GM20000 (cell line): ENCODE measurements at places on chromosomes 6 and 20.

DNA sequence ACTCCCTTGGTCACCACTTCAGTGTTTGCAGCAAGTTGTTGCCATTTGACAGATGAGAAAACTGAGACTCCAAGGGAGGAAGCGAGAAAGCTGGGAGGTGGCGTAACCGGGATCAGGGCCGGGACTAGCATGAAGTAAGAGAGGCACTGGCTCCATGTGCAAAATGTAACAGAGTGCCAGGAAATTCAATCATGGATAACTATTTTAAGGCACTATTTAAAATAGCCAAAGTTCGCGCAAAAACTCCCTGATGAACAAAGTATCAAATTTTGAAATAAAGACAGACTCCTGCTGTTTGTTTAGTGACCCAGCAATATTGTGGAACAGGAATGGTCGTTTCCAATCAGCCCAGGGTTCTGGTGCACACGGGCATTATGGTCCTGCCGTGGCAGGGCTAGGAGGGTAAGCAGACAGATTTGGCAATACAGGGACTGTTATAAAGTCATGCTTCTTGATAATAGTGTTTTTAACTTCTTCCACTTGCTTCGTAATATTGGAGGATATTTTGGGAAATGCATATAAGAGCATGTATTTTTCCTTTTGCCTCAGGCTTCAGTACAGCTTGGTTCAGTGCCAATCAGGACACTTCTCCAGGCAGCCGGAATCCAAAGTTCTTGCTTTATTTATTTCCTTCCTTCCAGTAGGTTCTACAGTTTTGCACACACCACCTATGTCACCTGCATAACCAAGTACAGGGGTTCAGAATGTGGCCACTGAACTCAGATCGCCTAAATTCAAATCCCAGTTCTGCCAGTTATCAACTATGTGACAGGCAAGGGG, 141.6 kb downstream of the EYA2 start:
- DNase-seq: no peak

DNA sequence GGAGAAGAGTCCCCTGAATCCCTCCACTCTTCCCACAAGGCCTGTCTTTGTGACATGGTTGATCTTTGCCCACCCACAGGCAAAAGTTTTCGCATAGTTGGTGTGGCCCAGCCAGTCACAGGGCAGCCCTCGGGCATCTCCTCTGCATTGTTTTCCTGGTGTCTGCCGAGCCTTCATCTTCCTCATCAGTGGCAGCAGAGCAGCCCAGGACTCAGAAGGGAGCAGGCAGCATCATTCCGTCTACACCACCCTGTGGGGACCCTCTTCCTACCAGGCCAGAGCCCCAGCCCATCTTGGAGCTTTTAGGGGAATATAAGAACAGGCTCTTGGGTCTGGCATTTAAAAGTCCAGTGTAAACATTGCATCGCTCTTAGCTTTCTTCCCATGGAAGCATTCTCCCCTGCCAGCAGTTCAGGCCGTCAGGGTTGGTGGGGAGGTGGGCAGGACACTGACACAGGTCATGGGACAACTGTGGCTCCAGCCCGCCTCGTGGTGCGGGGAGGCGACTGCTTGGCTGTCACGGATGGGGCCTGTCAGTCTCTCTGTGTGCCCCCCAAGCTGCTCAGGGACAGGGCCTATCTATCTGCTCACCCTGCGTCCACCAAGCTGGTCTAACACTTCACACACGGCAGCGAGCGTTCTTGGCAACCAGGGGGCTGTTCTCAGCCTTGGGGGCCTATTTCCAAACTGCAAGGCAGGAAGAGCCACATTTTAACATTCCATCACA, 38.3 kb downstream of the PDRG1 start:
- DNase-seq: no peak

- DNase-seq: no peak
Observed at GRCh38 chr6:36071281-36071680, 43.7 kb downstream of the MAPK14 start.

DNA sequence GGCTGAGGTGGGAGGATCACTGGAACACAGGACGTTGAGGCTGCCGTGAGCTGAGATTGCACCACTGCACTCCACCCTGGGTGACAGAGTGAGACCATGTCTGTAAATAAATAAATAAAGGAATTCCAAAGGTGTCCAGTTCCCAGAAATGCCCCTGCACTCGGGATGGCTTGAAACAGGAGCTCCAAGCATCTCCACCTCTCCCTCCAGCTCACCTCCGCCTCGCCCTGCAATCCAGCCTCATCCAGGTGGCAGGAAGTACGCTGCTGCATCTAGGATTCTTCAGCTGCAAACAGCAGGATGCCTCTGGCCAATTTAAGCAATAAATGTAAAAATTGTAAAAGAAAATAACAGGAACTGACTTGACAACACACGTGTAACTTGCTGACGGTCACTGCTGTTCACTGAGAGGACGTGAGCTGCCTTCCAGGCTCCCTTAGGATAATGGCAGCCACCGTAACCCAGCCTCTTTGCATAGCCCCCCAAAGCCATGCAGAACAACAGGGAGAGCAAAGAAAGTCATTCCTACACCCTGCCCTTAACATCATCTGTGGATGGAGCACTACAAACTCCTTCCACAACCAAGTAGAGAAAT, 11.4 kb upstream of the GRM4 start:
- no peak for DNase-seq

DNA sequence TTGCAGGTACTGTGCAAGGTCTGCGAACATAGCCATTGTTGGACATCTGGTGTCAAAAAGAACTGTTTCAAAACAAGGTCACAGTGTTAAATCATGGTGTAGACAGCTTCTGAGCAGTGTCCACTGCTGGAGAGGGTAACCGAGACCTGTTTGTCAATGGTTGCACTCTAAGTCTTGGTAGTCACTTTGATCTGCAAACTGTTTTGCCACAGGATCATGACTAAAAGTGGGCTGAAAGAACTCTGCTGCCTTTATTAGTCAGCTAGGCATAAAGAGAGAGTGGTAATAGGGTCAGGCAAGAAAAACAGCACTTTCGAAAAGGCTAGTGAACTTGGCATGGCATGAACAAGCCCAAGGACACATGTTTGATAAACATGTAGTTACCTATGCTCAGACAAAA, 552.3 kb upstream of the CITED2 start:
- no peak for DNase-seq

DNA sequence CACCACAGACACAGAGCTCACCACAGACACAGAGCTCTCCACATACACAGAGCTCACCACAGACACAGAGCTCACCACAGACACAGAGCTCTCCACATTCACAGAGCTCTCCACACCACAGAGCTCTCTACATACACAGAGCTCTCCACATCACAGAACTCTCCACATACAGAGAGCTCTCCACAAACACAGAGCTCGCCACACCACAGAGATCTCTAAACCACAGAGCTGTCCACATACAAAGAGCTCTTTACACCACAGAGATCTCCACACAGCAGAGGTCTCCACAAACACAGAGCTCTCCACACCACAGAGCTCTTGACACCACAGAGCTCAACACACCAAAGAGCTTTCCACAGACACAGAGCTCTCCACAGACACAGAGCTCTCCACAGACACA, 55.8 kb downstream of the ERMARD start:
- no peak for DNase-seq

DNA sequence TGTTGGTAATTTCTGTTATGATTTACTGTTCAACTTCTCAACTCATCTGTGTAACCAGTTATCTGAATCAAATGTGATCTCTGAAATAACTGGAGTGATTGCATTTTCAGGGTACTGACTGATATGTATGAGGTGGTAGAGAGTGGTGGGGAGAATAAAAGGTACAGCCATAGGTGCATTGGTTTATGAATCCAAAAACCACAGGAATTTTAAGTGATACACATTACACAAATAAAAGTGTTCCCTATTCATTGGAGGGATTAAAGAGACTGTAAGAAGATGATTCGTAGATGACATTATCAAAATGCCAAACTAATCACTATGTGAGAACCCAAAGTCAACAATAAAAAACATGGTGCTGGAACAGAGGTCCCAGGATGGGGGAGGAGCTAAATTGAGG, 158.7 kb upstream of the RSPO3 start:
- DNase-seq: no peak

- no peak for DNase-seq
Observed at GRCh38 chr6:109342506-109342905, 39.8 kb downstream of the CD164 start.

DNA sequence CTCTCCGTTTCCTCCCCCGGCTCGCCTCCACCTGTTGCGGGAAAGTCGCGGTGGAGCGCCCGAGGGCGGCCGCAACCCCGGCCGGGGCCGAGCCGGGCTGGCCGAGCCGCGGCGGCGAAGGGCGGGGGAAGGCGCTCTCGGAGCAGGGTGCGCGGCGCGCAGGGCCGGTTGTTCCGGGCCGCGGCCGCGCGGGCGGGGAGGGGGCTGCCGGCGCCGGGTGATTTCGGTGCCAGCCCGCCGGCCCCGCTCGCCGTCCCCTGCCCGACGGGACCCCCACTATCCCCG, 235 bp downstream of the MAP7 start:
- DNase-seq: peak; percentile 82

DNA sequence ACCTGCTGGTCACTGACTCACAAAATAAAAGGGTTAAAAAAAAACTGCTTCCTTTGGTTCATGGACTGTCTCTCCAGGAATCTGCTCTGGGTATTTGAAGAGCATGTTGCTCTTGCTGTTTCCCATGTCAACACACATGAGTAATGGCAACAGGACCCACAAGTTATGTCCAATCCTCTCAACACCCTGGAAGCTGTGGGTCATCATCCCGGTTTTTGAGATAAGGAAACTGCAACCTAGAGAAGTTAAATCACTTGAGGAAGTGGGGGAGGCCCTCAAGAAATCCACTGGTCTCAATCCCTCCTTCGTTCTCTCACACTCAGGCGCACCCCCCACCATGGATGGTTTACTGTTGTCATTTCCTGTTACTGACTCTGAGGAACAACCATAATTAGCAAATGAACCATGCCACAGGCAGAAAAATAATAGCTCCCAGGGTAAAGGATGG, 12.4 kb downstream of the MAP1LC3A start:
- DNase-seq: no peak
